ENCODE measurements at places on chromosomes 13 and 19.

GRCh38 chr13:30711375-30711774 lies 24.0 kb upstream of the ALOX5AP start:
- peak; percentile 75 for DNase-seq

DNA sequence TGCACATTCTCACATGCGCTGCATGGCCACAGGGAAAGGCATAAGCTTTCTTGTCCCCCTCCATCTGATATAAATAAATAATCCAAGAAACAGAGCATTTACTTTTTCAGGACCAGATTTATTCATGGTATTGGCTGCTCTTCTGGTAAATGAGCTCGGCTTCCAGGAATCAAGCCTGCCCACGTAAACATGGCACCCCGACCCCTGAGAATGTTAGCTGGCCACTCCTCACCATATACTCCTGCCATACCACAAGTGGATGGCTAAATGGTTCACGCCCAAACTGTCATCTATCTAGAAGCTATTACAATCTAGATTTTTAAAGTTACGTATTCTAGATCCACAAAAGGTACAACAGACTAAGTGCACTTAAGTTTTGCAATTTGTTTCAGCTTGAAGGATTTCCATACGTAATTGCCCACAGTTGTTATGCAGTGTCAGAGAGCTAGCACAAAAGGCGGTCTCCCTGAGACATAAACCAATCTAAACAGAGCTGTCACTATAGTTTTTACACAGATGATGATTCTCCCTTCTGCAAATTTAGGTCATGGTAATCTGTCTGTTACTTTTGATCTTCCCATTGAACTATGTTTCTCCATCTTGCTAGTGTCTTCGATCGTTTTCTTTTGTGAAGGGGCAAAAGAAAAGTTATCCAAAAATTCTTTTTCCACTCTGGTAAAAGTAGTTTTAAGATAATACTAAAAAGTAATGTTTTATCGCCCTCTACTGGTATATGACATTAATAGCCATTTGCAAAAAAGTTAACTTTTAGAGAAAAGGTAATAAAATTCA lies 16.2 kb upstream of the FOXO1 start:
- no peak for DNase-seq

DNA sequence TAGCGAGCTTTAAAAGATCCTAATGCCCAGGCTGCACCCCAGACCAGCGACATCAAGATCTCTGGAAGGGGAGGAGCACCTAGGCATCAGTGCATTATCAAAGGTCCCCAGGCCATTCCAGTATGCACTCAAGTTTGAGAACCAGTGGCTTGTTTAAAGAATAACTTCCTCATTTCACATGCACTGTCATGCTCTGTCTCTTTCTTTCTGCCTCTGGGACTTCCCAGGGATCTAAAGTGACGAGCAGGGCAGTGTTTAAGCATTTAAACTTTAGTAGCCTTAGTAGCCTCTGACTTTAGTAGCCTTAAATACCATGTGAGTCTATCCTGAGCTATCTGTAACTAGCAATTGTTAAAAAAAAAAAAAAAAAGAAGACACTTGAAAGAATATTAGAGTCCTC lies 8.9 kb upstream of the FARP1 start:
- DNase-seq = no peak

DNA sequence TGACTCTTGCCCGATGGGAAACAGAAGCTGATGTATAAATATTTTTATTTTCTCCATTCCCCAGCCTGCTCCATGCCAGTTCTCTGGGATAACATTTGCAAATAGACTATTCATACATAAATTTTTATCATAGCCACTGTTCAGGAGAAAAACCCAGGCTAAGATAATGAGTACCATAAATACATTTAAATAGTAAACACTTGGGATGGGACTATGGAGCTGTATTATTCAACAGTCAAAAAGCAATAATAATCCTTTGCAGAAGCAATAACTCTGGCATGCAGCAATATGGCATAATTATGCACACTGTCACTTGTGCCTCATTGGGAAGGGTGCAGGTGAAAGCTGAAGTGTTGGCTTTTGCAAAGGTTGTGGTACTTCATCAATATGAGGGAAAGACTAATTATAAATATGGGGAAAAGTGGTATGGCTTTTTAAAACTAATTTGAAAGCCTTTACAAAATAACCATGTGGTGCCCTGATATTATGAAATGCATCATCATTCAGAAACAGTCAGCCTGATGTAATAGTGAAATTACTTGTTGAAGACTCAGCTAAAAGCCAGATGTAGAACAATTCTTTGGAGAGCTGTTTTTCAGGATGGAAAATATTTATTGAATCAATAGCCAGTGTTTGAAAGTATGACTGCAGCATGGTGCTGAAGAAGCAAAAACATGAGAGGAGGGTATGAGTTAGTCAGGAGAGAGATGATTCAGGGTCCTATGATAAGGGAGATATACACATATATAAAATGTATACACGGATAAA lies 2476.7 kb downstream of the PCDH9 start:
- no peak for DNase-seq

DNA sequence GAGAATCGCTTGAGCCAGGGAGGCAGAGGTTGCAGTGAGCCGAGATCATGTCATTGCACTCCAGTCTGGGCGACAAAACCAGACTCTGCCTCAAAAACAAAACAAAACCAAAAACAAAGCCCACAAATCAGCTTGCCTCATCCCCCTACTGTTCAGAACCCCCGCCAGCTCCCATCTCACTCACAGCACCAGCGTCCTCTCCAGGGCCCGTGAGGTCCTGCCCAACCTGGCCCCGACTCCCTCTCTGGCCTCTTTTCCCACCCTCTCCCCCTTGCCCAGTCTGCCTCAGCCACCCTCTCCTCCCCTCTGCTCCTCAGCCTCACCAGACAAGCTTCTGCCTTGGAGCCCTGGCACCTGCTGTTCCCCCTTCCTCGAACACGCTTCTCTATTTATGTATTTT lies 3.8 kb downstream of the SLC8A2 start:
- DNase-seq = no peak

DNA sequence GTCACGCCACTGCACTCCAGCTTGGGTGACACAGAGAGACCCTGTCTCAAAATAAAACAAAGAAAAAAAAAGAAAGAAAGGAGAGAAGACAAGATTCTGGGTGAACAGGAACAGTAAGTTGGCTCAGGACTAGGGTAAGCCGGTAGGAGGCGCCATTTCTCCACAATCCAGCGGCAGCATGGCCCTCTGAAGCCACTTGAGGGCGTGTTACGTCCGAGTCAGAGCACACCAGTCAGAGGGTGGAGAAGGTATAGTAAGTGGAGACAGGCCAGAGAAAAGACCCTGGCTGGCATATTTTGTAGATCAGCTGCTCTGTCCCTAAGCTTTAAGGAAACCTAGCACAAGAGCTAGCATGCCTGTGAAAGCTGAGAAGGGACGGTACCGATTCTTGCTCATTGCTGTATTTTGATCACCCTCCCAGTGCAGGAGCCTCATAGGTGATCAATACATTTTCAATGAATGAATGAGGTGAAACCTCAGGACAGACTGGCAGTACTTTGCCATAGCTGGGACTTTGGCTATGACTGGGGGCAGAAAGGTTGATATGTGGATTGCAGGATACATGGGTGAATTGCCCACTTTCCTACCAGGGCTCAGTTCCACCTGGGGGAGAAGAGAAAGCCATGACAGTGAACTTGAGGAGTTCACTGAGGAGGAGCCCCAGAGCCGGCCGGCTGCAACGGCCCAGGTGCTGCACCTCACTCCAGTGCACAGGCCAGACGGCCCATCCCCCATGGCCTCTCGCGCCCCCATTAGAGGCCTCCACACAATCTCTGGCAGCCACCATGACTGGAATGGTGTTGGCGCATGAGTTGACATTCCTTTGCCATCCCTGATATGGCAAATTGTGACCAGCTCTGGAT lies 23.5 kb downstream of the POU2F2 start:
- DNase-seq = peak; percentile 72

- DNase-seq = peak; percentile 67
Observed at GRCh38 chr19:11268783-11269267, 6.5 kb upstream of the DOCK6 start.
